Effector memory CD4-positive, alpha-beta T cell (primary cell): ENCODE measurements at places on chromosomes 13 and 19.

- no peak for DNase-seq
These were observed 7.2 kb downstream of the ADGRE2 start for GRCh38 chr19:14770944-14771839.

DNA sequence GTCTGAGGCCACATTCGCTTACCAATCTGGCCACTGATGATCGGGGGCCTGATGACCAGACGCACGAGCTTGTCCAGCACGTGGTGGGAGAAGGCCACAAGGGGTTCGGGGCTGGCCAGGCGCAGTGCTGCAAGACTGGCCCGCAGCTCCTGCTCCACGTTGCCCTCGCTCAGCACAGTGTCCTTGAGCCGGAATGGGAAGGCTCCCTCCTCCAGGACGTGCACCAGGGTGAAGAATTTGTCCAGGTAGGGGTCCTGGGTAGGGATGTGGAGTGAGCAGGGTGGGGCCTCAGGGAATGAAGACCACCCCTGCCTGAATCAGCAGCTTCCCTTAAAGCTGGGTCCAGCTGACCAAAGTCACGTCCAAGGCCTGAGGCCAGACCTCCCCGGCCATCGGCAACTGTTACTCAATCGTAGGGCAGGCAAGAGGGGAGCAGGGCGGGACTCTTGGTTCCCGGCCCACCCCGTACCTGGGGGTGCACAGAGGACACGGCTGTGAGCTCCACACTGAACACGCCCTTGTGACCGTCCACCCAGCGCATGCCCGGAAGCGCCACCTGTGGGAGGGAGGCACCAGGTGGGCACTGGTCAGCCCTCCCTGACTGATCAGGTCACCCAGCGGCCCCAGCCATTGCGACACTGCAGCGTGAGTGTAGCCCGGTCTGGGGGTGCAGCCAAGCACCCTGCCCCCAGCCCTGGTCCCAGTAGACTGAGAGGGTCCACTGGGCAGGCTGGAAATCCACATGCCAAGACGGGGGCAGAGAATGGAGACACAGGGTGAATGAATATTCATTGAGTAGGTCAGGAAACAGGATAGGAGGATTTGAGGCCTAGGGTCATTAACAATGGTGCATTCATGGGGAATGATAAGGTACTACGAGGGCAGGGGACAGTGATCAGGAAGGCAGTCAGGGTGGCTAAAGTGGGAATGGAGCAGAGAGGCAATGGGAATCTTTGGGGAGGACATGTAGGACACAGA, 2.8 kb upstream of the ANGPTL8 start:
- no peak for DNase-seq

- no peak for DNase-seq
These were observed 7.9 kb downstream of the MLLT1 start for GRCh38 chr19:6271721-6272410.

DNA sequence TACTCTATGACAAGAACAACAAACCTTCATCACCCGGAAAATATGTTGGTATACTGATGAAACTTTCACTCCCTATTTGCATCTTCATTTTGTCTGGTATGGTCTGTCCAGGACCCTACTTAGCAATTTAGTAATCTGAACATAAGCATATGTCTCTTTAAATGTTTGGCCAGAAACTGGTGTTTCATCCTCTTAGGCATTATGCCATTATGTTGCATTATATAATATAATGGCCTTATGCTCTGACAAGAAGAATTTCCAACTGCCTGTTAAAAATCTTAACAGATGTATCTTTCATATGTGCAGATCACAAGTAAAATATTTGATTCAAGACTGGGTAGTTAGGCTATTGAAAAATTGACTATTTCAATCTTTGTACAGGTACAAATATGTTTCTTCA, 610.6 kb upstream of the PRR20A start:
- no peak for DNase-seq

GRCh38 chr13:37226971-37227370, 121.5 kb upstream of the CSNK1A1L start:
- DNase-seq: no peak

GRCh38 chr13:20064128-20064527, 96.7 kb downstream of the GJA3 start:
- no peak for DNase-seq

GRCh38 chr13:86569119-86569518, 769.9 kb upstream of the SLITRK6 start:
- DNase-seq: no peak

GRCh38 chr19:7224209-7224686, 70.0 kb downstream of the INSR start:
- DNase-seq: no peak

DNA sequence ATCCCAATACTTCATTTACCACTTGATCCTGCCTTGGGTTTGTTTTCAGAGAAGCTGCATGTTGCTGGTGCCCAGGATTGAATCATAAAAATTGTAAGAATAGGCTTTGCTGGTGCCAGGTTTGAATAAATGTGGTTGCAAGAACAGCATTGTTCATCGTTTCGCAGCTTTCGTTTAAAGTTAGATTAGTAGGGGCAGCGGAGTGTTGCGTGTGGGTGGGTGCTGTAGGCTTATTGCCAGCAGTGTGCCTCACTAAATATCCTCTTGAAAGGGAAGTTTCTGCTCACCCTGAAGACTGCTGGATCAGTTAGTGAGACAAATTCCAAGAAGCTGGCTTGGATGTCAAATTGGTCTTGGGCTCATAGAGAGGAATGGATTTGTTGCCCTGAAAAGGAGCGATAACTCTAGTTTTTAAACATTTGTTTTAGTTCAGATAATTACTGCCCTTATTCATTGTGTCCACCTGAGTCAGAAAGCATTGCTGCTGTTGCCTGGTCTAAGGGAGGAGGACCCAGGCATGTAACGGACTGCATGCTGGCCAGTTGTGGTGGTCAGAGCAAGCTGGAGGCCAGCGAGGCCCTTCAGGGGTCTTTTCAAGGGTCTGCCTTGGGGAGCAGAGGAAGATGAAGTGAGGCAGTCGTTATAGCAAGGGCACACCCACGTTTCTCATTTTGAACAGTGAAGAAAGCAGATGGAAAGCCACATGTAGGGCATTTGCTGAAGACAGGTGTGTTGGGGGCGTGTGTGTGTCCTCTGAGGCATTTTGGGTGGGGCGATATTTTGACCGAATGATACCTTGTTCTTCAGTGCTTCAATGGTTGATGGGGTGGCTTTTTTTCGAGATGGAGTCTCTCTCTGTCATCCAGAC, 8.5 kb downstream of the ILF3 start:
- no peak for DNase-seq

GRCh38 chr13:104460554-104460953, 1394.3 kb upstream of the SLC10A2 start:
- no peak for DNase-seq

GRCh38 chr19:662207-662961, 630 bp downstream of the RNF126 start:
- peak; percentile 59 for DNase-seq

- DNase-seq: no peak
These were observed 7.3 kb upstream of the MAB21L1 start for GRCh38 chr13:35483761-35484160.

DNA sequence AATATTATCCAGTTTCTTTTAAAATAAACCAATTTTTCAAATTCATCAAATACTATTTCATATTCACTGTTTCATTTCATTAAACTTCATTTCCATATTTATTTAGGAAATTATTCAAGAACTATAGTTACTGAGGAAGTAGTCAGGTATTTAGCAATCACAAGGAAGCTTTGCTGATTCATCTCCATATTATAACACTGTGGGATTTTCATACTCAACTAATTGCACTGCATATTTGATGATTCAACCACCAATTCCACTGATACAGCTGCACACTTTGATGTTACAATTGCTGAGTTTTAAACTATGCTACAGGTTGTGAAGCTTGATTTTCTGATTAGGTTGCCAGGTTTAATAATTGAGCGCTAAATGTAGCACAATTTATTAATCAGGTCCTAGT, 556.8 kb upstream of the SLITRK1 start:
- DNase-seq: no peak

DNA sequence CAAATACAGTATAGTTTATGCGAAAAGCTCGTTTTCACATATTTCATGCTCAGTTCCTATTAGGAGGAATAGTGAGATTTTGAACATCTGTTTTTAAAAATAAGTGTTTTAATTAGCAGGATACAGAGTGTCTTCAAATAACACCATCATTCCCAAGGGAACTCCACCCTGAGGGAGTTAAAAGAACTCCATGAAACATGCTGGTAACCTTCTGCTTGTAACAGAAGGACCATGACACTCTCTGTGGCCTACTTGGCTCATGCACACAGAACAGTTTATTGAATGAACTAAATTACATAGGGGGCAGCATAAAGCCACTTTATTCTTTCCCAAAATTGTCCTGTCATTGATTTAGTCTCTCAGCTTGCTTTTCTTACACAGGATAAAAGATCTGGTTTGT, 809.5 kb upstream of the SLITRK6 start:
- no peak for DNase-seq

- no peak for DNase-seq
These were observed 11.7 kb downstream of the NDUFB7 start for GRCh38 chr19:14559916-14560775.

- DNase-seq: no peak
These were observed 23.5 kb downstream of the RASA3 start for GRCh38 chr13:114108894-114109293.

DNA sequence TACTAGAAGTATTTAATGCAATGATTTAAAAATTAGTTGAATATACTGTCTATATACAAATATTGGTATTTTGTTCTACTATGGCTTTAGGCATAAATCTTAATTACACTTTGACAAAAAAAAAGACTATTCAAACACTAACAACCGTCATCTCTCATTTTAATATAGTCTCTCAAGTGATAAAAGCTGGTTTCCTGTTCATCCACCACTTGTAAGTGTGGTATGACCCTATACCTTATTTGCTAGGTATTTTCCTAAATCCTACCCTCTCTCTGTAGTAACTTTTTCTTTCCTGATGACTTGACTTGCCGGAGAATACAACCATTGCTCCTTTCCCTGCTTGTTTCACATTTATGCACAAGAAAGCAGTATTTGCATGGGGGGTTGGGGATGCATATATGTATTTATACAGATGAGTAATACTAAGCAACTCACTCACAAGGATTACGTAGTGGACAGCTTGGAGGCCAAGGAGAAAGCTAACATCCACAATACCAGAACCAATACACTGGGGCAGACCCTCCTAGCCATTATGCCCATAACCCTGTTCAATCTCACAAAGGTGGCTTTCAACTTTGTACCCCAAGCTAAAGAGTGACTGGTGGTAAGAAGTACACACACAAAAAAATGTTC, 12.7 kb upstream of the EFNB2 start:
- DNase-seq: no peak

GRCh38 chr13:38369058-38369457, 19.4 kb downstream of the UFM1 start:
- DNase-seq: no peak
